ENCODE measurements at places on chromosomes 6 and 20. TPM values are rescaled to one million over a fixed set of nuclear protein-coding genes. Genes with fewer than 3 reads are reported as not detected.

PRL gene
- total RNA-seq = not detected

TINAG gene
- total RNA-seq = not detected

IRAK1BP1 gene
- 13.8 TPM for total RNA-seq

CLVS2 gene
- total RNA-seq = 1.8 TPM

SSTR4 gene
- not detected for total RNA-seq

SLC22A1 gene
- total RNA-seq = 0.22 TPM

PSORS1C2 gene
- not detected for total RNA-seq

All from neural progenitor cell (in vitro differentiated cells).